ENCODE measurements at places on chromosomes 2 and 18.

GRCh38 chr2:217802266-217802665, 200.5 kb downstream of the TNS1 start:
- DNase-seq = no peak

GRCh38 chr2:105756435-105756834, 11.7 kb downstream of the NCK2 start:
- DNase-seq = no peak

- DNase-seq = no peak
Measured at GRCh38 chr2:147051814-147052213, 793.0 kb upstream of the ACVR2A start.

GRCh38 chr2:100856732-100857131, 36.8 kb downstream of the NPAS2 start:
- no peak for DNase-seq

DNA sequence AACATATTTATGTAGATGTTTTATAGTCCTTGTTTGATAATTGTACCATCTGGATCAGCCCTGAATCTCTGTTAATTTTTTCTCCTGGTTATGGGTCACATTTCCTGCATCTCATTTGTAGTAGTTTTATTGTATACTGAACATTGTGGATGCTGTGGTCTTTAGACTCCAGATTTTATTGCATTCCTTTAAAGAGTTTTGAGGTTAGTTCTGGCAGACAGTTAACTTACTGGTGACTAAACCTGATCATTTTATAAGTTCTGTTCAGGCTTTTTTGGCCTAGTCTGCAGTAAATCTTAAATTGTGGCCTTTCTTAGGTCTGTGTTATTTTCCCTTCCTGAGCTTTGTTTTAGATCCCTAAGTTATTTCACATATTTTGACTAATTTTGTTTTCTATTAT, 84.3 kb downstream of the FANCL start:
- no peak for DNase-seq

GRCh38 chr2:146108993-146109392, 1589.1 kb upstream of the ZEB2 start:
- DNase-seq = no peak

GRCh38 chr2:516131-516530, 161.1 kb downstream of the TMEM18 start:
- DNase-seq = no peak

- DNase-seq = no peak
Measured at GRCh38 chr2:29233428-29233827, 118.2 kb downstream of the CLIP4 start.

DNA sequence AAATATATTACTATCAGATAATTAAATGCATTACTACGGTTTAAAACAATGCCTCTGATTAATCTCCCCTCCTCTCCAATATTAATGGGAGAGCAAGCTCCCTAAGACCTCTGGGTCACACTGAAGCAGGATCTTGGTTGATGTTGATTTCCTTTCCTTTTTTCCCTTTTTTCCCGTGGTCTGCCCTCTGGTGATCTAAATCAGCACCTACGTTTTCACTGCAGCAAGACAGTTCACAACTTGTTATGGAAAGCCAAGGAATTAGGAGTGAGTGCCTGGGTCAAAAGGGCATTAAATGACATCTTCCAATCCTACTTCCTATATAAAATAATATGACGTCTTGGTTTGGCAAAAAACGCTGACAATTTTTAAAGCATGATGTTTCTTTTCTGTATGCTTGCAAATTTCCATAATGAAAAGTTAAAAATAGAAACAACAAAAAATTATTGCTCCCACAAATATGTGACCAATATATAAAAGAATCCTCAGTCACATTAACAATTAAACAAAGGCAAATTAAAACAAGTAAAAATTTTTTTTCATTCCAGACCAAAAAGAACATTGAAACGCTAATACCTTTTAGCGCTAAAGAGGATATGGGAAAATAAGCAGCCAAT, 7.9 kb upstream of the CFAP36 start:
- no peak for DNase-seq

DNA sequence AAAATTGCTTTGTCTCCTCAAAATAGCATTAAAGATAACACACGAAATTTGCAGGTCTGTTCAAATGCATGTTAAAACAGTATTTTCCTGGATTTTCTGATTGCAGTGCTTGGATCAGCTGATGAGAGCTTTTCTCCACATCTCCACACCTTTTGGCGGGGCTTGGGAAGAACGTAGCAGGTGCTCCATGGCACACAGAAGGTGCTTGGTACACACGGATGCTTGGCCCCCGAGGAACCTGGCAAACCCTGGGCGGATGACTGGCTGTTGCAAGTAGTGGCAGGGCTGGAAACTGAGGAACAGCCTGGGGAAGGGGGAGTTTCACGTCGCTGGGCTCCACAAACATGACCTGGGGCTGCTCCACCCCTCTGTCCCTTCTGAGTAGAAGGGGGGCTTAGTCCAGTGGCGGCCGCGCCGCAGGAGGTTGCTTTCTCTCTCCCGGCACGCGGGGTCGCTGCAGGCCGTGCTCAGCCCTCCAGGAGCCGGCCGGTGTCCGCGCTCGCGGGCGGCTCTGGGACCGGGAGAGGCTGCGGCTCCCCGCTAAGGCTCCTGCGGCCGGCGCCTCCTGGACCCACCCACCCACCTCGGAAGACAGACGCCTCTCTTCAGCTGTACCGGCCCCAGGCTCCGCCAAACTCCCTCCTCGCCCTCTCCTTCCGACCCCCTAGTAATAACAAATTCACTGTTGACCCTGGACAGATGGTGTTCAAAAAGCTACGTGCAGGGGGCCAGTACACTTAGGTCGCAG, 69.3 kb downstream of the MARCO start:
- no peak for DNase-seq

GRCh38 chr2:113765276-113765675, 8.8 kb upstream of the SLC35F5 start:
- DNase-seq = no peak

GRCh38 chr2:70861777-70862625, 26.4 kb upstream of the CD207 start:
- peak; percentile 44 for DNase-seq

DNA sequence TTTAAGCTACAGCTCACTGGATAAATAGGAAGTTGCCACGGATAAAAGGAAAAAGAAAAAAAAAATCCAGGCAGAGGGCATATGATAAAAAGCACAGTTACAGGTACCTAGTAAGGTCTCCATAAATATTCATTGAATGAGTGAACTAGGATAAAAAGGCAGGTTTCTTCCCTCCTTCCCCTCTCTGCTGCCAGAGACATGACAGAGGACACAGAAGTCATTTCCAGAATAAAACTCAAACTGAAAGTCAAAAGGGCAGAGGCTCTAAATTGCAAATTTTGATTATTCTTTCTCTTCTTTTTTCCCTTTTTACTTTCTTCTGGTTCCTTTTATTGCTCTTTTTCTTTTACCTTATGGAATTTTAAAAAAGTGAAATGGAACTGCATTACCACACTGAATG, 7.7 kb downstream of the CD302 start:
- DNase-seq = no peak

Data from stimulated activated CD8-positive, alpha-beta memory T cell treated with anti-CD3 and anti-CD28 coated beads, Interleukin-15, amount 100 ng/mL, for 48 hours (primary cell).